Activated T-cell treated with anti-CD3 and anti-CD28 coated beads, Interleukin-2, amount 50 U/mL, for 72 hours (primary cell): ENCODE measurements at places on chromosomes 7 and 10. TPM values are rescaled to one million over a fixed set of nuclear protein-coding genes. Genes with fewer than 3 reads are reported as not detected.

Gene IFIT1B
- not detected for total RNA-seq

DNA sequence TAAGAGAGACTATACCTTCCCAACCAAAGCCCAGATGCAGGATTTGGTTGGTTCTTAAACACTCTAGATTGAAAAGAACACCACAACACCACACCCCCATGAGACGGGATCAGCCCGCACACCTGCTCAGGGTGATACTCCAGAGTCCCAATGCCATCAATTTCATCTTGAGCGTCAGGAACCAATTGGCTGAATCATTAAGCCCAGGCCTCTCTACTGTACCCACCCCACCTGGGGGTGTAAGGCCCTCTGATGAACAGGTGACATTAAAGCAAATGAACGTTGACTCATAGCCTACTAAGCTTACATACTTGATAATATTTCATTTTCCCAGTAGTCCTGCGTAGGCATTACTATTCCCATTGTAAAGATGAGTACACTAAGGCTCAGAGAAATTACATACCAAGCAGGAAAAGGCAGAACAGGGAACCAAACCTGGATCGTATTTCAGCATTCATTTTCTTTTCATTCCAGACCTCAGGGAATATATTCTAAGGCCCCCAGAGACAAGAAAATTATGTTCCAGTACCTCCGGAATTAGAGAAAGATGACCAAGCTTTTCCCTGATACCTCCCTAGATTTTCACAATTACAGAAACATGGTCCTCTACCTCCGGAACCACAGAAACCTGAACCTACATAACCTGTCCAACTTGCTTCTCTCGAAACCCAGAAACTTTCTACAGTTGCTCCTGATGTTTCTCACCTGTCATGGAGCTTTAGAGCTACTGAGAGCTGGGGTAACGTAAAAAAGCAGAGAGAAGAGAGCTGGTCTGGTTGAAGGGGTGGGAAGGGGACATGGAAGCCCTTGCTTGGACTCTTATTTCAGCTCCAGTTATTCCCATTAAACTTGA is 43.1 kb upstream of the KDM7A start:
- DNase-seq = no peak

GRCh38 chr7:75640201-75640600 is 98.5 kb downstream of the HIP1 start:
- DNase-seq = no peak

GRCh38 chr7:19110776-19111175 is 6.7 kb downstream of the TWIST1 start:
- no peak for DNase-seq
